ENCODE measurements at places on chromosomes 5 and 9.

DNA sequence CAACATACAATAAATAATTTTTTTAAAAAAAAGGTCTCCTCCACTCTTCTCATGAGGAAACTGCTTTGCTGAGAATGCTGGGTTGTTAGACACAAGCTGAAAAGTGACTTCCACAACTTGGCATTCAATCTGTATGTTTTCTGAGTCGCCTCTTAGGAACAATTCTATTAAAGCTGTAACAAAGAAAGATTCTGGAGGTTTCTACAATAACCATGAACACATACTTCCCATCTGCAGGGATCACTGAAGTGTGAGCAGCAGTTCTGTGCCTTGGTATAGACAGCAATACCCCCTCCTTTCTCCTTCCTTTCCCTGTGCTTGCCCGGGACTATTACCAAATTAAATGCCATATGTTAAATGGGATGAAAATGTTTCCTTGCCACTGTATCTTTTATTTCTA, 1.5 kb downstream of the DIRAS2 start:
- no peak for DNase-seq

- DNase-seq = no peak
Measured at GRCh38 chr5:54438620-54439389, 16.7 kb upstream of the HSPB3 start.

DNA sequence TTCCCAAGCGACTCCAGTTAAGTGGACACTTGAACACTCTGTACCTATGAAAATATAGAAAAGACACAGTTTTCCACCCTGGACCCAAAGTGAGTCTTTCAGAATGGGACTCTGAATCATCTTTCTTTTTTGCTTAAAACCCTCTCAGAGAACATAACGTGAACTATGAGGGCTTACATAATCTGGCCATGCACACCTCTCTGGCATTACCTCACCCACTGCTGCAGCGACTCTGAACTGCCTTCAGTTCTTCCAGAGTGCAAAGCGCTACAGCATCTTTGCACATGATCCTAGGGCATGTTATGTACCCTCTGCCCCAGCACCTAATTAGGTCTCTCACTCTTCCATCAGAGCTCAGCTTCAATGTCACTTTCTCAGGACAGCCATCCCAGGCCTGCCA, 186.2 kb downstream of the RORB start:
- no peak for DNase-seq

GRCh38 chr5:149147676-149148075, 6.4 kb downstream of the ABLIM3 start:
- no peak for DNase-seq

DNA sequence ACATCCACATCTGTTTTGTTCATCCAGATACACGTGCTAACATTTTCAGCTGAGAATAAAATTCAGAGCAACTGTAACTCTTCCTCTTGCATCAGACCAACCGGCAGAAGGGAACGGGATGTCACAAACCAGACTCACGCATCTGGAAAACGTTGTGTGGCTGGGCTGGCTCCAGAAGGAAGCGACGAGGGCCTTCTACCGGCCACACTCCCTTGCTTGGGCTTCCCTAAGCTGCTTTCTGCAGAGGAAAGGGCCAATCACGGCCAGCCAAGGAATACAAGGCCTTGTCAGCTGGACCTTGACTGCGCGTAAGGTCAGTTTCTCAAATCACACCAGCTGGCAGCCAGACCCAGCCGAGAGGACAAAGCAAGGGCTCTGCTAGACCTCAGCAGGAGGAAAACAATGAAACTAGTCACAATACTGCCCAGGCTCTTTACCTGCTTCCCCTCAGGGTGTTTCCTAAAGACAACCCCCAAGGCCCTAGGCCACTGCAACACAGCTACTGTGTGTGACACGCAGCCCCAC, 106.1 kb downstream of the THBS4 start:
- no peak for DNase-seq

GRCh38 chr5:52740007-52740406, 47.7 kb upstream of the ITGA1 start:
- no peak for DNase-seq

DNA sequence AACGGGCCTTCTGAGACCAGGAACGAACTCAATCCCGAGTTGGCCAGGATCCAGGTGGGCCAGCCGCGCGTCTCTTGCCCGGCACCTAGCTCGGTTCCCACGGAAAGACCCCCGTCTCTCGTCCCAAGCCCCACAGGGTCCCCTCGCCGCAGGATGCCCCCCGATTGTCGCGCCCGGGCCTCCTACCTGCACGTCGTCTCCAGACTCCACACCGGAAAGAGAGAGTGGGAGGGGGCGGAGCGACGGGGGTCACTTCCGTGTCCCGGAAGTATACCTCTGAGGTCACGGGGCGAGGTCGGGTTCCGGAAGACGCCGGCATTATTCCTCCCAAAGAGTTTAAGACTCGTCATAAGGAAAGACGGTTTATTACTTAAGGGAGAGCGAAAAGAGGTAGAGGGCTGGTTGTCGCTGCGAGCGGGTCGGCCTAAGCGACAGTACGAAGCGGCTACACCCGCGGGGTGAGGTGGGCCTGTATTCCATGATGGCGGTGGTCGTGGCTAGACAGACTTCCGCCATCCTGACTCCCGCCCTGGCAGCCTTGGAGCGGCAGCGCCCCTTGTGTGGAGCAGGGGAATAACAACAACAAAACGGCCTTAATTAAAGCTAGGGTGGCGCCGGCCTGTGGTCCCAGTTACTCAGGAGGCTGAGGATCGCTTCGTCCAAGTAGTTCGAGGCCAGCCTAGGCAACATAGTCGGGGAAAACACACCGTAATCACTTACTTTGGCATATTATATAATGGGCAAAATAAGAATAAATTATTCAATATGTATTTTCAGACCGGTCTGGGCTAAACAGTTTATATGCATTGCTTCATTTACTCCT, at the start of gene RPS14:
Gene RPS14, minus strand, starts transcription at position 223 of the 823 bp plus-strand sequence. CDS start 2,006 bp downstream, outside the sequence.
- peak; percentile 95 for DNase-seq

- no peak for DNase-seq
Measured at GRCh38 chr5:58778888-58779287, 196.0 kb downstream of the RAB3C start.

DNA sequence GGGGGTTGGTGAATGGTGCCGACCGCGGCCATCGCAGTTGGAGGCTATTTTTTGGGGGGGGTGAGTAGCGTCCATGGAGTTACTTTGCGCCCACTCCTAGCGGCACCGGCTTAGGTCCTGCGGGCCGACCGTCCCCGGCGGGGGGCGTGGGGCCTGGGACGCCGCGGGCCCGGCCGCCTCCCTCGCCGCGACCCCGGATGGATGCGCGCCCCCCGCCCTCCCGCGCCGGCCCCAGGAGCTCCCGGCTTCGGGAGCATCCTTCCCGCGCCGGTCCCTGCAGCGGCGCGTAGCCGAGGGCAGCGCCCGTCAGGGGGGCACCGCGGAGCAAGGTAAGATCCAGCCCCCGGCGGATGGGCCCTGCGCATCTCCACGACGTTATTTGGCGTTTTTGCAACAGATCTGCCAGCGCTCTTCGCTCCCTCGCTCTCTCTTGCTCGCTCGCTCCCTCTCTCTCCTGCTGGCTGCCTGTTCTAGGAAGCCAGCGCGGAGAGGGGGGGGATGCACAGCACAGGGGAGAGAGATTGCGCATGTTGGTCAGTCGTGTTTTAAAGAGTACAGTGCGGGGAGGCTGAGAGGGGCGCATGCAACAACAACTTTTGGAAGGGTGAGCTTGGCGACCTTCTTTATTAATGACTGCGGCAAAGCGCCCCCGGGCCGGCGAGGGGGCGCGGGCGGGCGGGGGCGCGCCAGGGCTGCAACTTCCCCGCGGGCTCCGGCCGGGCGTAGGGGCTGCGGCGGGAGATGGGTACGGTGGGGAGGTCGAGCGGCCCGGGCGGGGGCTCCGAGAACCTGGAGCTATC, 413 bp downstream of the JADE2 start:
- DNase-seq = peak; percentile 63

DNA sequence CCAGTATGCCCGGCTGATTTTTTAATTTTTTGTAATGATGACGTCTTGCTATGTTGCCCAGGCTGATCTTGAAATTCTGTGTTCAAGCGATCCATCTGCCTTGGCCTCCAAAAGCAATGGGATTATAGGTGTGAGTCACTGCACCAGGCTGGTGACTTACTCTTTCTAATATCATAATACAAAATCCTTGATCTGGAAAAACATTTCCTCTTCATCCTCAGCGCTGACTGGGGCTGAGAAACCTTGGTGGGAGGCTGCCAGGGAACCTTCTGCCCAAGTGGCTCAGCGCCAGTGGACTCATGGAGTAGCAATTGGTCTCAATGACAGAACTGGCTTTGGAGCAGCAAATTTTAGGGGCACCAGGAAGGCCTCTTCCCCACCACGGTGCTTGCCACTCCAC, 17.5 kb upstream of the SEMA4D start:
- no peak for DNase-seq

- no peak for DNase-seq
Measured at GRCh38 chr5:153745778-153746395, 255.4 kb downstream of the GRIA1 start.

GRCh38 chr5:126972062-126972895, 58.1 kb downstream of the MARCHF3 start:
- peak; percentile 13 for DNase-seq

DNA sequence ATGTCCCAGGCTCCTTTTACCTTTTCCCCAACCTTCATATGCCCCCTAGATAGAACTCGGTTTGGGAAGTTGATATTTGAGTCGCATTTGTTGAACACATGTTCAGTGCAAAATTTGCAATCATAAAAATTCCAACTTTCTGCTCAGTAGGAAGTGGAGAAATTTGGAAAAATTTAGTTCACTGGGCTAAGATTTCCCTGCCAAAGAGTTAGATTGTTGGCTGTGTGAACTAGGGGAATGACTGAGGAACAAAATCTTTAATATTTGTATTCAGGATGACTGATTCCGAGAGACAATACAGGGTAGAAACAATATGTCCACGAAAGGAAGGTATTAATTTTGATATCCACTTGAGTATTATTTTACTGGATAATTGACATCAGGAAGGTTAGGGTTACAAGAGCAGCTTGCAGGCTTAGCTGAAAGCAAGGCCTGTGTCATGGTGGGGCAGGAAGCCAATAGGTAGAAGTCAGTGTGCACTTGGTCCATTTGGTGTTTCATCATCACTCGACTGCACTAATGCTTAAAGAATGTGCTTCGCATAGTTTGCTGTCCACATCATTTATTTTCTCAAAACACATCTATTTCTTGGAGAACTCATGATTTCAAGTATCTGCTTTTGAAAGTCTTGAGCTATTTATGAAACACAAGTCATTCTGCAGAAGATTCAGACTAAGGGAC, 59.4 kb upstream of the GNA14 start:
- no peak for DNase-seq

- no peak for DNase-seq
Measured at GRCh38 chr9:72839085-72839484, 113.8 kb downstream of the ALDH1A1 start.

- DNase-seq = no peak
Measured at GRCh38 chr5:154842689-154843530, 7.5 kb downstream of the FAXDC2 start.

Data from stimulated activated CD4-positive, alpha-beta T cell treated with anti-CD3 and anti-CD28 coated beads, Interleukin-1b, Interleukin-23, amount 100 ng/mL, for 48 hours (primary cell).